ENCODE measurements at places on chromosomes 3 and 15. TPM values are rescaled to one million over a fixed set of nuclear protein-coding genes. Genes with fewer than 3 reads are reported as not detected.

GNAT1 gene
- total RNA-seq = 4.7 TPM

CELF6 gene
- not detected for total RNA-seq

KBTBD8 gene
- not detected for total RNA-seq

NR1I2 gene
- total RNA-seq = not detected

PIERCE2 gene
- not detected for total RNA-seq

GRK7 gene
- not detected for total RNA-seq

LRTM1 gene
- total RNA-seq = not detected

LRRC49 gene
- 23.1 TPM for total RNA-seq

CLDN16 gene
- not detected for total RNA-seq

FEZF2 gene
- total RNA-seq = not detected

CCDC66 gene
- 11.4 TPM for total RNA-seq

All from ascending aorta (tissue), 2 donors.